ENCODE measurements at places on chromosomes 5 and 9.

GRCh38 chr9:91101611-91102168, 260.0 kb downstream of the AUH start:
- no peak for DNase-seq

DNA sequence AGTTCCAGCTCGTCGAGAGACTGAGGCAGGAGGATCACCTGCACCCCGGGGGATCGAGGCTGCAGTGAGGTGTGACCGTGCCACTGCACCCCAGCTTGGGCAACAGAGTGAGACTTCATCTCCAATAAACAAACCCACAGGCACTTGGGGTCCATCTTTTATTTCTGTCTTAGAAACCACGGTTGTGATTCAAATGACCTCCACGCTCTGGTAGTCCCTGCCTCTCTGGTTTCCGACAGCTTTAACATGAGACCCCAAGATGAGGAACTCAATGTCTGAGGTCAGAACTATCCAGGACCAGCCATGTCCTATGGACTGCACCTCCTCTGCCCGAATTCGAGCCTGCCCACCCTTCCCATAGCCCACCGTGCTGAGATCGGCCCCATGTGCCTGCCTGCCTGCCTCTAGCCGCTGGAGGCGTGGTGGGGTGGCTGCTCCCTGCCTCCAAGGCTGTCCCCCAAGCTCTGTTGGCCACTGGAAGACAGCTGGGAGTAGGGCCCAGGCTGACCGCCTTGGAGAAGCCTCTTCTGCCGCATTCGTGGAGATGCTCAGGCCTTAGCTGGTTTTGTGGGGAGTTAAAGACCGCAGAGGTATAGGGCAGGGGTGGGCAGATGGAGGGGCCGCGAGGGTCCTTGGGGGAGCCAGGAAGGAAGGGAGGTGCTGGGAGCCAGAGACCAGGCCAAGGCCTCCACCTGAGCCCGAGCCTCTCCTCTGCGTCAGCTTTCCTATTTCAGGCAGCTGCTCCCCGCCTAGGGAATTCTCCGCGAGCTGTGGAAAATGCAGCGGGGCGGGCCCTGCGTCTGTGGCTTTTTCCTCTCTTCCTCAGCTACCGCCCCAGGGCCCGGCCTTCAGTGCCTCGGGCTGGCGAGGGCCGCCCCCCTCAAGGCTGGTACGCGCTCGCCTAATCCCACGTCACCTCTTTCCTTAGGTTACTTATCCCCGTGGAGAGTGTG, 6.9 kb upstream of the WDR5 start:
- DNase-seq = no peak

DNA sequence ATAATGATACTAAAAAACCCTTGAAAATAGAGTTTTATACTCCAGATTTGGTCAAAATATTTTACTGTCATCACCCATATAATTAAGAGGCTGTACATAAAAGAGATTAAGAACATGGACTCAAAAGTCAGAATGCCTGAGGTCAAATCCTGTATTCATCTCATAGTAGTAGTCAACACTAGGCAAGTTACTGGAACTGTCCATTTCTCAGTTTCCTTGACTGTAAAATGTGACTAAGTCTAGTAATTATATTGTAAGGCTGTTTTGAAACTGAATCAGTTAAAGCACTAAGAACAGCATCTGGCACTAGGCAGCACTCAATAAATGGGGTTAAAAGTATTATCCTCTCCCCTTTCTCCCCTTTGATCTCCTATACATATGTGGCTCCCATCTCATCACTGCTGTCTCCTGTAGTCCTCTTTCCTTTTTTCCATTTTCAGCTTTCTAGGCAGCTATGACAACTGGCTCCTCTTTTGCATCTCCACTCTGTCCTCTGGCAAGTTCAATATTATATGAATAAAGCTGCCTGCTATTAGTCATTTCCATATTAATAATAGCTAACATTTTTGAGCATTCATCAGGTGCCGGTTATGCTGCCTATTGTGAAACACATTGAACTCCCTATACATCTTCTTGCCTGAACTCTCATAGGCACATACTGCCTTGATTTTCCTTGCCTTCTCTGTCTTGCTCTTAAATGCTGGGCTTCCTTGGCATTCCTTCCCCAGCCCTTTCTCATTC, 185.8 kb upstream of the NREP start:
- no peak for DNase-seq

DNA sequence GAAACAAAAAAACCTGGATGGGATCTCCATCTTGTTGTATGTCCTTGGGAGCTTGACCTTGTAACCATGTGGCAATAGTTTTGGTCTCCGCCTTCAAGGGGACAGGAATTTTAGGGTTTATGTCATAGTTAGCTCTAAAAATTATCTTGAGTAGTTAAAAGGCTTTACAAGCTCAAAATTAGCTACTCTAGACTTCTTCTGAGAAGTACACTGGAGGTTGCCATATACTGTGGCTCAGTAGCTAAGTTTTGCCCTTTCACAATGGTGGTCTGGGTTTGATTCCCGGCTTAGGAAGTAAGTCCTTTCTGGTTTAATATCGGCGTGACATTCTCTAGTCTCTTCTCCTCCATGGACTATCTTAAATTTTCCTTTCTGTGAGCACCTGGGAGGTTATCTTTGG, 48.9 kb upstream of the DMAC1 start:
- no peak for DNase-seq

GRCh38 chr5:31328040-31328733, 134.7 kb downstream of the CDH6 start:
- no peak for DNase-seq

GRCh38 chr5:73943397-73943796, 317.4 kb downstream of the ARHGEF28 start:
- DNase-seq = no peak

DNA sequence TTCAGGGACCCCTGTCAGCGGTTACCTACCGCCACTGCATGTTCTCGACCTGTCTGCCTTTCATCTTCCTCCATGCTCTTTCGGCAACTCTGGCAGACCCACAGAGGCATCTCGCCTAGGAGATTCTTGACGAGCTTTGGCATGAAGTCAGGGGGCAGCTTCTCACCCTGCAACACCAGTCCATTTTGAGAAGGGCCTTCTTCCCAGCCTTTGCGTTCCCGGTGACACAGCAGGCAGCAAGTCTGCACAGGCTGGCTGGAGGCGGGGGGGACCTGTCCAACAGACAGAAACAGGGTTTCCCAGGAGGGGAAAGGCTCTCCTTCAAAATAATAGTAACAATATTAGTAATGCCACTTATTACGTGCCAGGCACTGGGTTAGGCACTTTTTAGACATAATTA, 15.5 kb downstream of the FAM193B start:
- DNase-seq = no peak

DNA sequence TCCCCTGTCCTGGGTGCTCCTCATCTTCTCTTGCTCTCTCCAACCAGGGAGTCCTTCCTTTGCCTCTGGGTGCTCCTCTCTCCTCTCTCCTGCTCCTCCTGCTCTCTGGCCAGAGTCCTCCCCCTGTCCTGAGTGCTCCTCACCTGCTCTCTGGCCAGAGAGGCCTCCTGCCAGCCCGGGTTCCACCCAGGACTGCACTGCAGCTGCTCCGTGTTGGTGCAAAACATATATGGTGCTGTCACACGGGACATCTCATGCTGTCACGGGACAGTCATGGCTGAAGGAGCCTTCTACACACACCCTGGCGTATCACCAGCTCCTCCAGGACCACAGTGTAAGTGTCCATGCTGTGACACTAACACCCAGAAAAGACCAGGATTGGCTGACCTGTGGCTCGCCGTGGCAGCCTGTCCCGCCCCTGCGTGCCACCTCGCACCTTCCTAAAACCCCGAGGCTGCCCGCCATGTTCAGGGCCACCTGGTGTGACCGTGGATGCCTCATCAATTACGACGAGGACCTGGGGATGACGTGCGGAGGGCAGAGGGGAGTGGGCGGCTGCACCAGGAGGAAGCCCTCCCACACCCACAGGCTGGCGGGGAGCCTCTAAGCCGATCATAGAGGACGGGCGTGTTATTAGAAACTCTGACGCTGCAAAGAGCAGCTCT, 27.9 kb upstream of the SLC6A3 start:
- no peak for DNase-seq
